NCI-H748 treated with DMSO at 0.1 percent for 48 hours (cell line): ENCODE measurements at places on chromosomes 7 and 10.

GRCh38 chr10:123567984-123568739 is 98.0 kb upstream of the GPR26 start:
- no peak for DNase-seq

- DNase-seq: no peak
Measured at GRCh38 chr7:151775547-151776443, 101.1 kb downstream of the PRKAG2 start.

GRCh38 chr10:132616996-132617736 is 79.6 kb downstream of the INPP5A start:
- no peak for DNase-seq

DNA sequence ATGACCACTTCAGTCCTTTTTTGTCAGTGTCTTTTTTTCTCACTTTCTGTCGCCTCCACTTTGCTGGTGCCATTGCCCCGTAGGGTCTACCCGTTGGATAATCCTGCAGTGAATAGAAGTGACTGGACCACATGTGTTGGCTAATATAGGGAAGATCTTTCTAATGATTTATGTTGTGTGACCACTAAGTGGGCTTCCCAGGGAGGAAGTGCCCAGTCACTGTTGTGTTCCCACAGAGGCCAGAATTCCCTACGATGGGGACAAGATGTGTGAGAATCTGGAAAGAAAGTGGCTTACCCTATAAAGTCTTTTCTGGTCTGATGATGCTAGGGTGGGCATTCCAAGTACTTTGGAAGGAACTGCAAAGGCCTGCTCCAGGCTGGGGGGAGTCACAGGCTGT is 28.4 kb upstream of the SMC3 start:
- DNase-seq: no peak

- DNase-seq: no peak
Measured at GRCh38 chr7:2878306-2878705, 34.2 kb upstream of the GNA12 start.

- DNase-seq: no peak
Measured at GRCh38 chr7:111942450-111943081, 263.6 kb downstream of the DOCK4 start.
